ENCODE measurements at places on chromosomes 5 and 9.

DNA sequence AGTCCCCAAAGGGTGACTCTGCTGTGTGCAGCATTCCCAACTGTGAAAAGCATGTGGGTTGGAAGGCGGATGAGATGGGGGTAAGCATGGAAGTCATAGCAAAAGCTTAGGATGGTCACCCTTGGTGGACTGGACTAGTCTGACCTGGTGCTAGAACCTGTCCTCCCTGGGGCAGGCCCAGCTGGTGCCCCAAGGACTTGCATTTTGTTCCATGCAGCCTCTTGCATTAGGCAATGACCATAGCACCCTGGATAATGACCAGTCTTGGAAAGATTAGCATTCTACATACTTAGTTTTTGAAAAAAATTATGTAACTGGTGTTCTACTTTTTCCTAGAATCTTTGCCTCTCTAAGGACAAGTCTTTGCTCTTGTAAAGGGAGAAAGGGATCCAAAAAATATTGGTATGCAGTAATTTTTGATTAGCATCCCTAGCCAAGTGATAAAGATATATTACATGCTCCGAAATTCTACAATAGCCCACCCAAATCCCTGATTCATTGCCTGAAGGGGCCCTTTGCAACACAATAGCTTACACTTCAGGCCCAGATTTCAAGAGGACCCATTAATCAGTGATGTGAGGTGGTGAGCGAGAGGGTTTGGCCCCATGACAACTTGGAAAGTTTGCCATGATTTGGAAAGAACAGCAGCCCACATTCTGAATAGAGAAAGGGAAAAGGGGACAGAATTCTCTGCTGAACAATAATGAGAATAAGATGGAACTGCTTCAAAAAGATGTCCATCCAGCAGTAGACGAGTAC lies 93.3 kb upstream of the CD180 start:
- DNase-seq: no peak

DNA sequence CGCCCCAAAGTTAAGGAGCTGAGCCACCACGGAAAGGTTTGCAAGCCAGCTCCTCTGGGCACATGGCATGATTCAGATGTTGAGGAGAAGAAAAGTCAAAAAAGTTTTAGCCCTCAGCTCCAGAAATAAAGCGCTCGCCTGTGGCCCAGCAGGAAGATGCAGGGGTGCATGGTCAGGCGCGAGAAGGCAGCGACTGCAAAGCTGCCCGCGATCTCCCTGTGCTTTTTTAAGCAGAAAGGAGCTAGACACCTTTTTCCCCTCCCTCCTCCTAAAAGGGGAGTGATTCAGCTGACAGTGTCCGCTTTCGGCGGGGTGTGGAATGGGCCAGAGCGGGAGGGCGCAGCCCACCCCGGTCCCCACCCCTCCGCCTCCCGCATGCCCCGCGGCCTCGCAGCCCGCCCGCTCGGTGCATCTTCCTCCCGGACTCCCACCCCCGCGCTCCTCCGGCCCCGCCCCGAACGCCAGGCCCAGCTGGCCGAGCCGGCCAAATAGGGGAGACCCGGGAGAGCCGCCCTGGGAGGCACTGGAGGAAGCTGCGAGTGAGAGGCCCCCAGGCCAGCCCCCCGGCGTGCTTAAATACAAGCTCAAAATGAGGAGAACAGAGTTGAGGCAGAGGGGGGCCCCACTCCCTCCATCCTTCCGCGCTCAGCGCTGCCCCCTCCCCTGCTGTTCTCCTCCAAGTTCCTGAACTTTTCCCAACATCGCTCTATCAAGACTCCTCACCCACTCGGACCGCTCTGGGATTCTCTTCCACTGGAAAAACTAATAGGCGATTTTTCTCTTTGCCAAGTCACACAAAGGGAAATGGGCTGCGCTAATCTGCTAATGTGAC lies at the start of gene ADAMTS12:
Gene ADAMTS12, minus strand, starts transcription at position 203 of the 832 bp plus-strand sequence. Its CDS starts 134 bp downstream, at position 69.
- peak; percentile 72 for DNase-seq

- DNase-seq: no peak
These were observed 70.5 kb downstream of the NEK6 start for GRCh38 chr9:124328285-124328684.

DNA sequence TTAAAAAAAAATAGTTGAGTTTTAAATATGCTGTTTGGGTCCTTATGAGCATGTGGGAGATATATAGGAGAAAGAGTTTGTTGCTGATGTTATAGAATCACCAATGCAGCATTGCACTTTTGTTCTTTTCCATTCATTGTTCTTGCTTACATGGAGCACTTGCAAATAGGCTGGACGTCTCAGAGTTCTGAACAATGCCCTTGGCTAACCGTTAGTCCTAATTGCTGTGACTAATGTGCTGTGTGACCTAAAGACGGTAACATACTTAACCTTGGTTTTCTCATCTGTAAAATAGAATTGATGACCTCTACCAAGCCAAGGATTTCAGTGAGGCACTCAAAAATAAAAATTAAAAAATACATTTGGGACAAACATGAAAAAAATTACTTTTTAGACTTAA lies 29.8 kb downstream of the PIK3R1 start:
- DNase-seq: peak; percentile 55

All from Daoy (cell line).